ENCODE measurements at places on chromosomes 6 and 20.

DNA sequence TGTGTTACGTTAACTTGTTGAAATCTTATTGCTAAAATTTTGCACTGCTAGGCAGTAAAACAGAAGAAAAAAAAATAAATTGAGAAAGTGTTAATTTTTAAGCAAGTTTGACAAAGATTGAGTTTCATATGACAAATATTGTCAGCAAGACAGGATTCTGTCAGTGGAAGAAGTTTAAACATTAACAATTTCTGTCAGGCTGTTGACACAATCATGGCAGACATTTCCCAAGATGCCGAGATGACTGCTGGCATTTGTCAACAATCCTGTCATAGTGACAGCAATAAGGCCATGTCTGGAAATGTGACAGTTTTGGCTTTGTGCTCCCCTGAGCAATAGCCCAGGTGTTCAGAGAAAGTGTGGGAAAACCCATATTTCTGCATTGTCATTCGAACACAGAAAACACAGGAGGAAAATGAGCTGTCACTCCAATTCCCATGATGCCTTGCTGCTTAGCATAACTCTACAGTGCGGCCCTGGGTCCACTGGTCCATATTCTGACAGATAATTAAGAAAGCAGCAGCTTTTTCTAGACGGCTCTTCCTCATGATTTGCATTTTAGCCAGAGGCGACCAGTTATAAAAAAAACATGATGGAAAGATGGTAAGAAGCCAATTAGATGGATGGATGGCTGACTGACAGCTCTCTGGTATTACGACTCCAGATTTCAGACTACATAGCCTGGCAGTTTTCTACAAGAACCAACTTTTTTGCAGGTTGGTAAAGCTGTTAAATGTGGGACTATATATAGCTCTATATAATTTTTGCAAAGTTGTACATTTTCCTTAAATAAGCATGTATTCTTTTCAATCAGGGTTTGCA is 43.6 kb upstream of the DEFB112 start:
- DNase-seq, result no peak

DNA sequence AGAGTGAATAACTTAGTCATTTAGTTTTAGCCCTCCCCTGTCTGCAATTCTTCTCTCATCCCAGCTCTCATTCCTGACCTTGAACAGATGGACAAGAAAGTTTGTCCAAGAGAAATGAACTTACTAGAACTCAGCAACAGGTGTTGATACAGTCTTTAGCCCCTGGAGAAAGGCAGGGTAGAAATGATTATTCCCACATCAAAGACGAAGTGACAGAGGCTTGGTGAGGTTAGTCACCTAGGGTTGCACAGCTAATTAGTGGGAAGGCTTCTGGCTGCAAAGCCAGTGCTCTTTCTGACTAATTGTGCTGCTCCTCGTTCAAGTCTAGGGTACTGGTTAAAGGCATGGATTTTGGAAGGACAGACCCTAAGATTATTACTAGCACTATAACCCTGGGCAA is 4.5 kb downstream of the ZDHHC14 start:
- no peak for DNase-seq

DNA sequence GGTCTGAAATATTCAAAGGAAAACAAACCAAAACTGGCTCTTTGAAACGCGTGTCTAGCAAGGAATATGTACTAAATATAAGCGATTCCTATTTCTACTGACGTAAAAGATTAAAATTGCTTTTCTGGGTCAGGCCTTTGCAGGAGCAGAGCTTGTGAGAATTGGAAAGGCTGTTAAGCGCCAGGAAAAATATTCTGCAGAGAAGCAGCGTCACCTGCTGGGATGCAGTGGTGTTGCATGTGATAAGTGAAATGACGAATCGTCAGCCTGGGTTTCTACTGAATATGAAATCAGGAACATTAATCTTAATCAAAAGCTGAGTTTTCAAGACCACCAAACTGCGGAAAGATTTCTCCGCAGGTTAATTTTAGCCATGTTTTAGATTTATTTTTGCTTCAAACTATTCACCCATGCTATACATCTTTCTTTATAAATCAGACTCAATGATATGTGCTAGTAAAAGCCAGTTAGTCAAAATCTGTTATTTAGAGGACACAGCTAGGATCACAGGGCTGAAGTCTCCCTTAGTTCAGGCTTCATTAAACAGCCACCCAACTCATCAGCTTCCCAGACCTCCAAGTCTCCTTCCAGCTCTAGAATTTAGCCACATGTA is 67.4 kb downstream of the ALDH8A1 start:
- DNase-seq, result peak; percentile 8

- DNase-seq, result no peak
Measured at GRCh38 chr20:5353624-5354496, 37.1 kb upstream of the PROKR2 start.

GRCh38 chr20:41426086-41426830 is 59.6 kb upstream of the EMILIN3 start:
- DNase-seq, result no peak

GRCh38 chr6:56372406-56372995 is 125.1 kb upstream of the COL21A1 start:
- DNase-seq, result no peak

DNA sequence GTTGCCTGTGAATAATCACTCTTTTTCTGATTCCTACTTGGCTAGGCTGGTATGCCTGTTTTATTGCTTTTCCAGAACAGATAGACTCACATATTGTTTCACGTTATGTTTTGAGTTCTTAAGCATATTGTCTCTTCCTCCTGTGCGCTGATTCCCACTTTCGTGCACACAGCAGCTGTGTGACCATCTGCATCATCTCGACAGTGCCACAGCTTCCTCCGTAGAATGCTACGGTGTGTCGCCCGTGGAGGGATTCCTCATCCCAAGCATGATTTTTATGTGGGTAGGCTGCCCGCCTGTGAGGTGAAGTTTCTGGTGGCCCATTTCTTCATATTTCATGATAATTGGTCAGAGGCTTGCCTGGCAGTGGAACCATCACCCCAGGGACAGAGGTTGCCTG is 31.8 kb downstream of the PLCB4 start:
- no peak for DNase-seq

GRCh38 chr6:117352466-117353081 is 73.2 kb downstream of the ROS1 start:
- DNase-seq, result no peak

DNA sequence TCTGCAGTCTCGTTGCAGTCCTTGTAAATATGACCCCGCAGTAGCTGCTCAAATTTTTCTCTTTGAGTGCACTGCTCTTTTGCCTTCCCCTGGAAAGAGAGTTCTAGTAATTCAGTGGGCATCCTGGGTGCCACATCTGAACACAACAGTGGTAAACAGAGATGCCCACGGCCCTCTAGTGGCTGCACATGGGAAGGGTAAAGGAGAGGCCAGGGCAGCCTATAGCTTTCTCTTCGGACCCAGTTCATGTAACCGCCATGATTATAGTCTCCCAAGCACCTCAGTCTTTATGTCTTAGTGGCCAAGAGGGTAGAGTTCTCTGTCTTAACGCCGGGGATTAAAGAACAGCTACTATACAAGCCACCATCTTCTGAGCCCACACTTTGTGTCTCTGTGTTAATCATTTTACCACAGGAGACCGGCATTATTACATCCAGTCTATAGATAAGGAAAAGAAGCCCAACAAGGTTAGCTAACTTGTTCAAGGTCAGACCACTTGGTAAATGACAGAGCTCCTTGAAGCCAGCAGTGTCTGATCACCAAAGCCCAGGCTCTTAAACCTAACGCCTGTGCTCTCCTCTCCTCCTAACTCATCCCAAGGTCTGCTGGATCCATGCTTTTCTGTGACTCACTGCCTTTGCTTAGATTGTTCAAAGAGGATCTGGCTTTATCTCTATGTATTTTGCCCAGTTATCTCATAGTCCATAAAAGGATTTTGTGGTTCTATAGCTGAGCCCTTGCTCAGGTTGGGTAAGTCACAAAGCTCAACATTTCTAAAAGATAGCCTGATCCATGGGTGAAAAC is 81.8 kb downstream of the ISM1 start:
- DNase-seq, result no peak

- DNase-seq, result no peak
Measured at GRCh38 chr6:29465801-29466200, 8.8 kb downstream of the OR2H1 start.

GRCh38 chr6:45002390-45003105 is 325.6 kb upstream of the RUNX2 start:
- no peak for DNase-seq

DNA sequence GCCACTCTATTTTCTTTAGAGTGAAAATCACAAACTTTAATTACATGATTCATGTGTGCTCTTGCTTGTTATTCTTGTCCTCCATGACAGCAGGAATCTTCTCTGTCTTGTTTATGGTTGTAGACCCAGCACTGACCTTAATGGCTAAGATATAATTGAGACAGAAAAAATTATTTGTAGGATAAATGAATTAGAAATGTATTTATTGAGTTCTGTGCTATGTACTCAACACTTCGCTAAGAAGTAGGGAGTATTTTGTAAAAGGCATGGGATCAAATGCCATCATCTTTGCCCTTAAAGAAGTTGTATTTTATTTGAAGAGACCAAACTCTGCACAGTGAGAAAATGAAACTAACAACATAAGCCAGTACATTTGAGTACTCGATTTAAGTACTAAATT is 71.2 kb downstream of the CBLN4 start:
- DNase-seq, result no peak

GRCh38 chr6:72064399-72064975 is 178.1 kb downstream of the RIMS1 start:
- no peak for DNase-seq

DNA sequence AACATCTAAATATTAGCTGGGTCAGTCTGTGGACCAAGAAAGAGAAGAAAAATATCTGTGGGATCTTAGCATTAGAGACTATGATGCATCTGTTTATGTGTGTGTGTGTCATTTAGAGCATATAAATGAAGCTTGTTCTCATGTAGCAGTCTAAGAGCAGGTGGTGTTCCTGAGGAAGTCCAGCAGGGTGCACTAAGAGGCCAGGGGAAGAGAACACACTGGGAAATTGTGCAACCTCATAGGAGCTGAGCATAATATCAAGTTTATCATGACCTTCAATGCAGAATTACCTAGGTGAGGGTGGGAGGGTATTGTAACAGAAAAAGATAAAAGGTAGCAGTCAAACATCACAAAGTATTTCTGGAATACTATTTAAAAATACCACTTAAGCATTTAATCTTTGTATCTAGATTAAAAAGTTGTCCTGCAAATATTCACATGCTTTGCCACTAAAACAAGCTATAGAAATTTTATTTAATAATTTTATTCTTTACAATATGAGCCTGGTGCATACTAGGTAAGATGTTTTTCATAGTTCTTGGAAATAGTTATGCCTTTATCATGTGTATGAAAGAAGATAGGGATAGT is 80.5 kb downstream of the SMPDL3A start:
- no peak for DNase-seq

GRCh38 chr6:33093855-33094254 is 18.1 kb downstream of the HLA-DPB1 start:
- no peak for DNase-seq

- DNase-seq, result no peak
Measured at GRCh38 chr20:62067547-62068260, 2.0 kb upstream of the TAF4 start.

DNA sequence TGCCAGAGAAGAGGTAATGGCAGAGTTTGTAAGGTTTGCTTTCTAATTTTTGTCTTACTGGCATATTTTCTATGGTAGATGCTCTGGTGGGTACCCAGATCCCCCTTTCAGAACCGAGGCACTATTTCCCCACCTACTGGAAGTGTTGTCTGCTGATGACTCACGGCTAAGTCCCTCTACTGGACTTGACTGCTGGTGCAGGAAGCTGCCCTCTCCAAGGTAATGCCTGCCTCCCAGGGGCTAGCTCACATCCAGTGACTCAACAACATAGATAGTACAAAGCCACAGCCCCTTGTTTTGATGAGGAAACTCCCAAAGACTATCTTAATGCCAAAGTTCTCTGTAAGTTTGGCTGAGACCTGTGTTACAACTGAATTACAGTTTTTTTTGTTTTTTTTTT is 285.4 kb upstream of the FLRT3 start:
- DNase-seq, result no peak

- no peak for DNase-seq
Measured at GRCh38 chr20:11205769-11206362, 532.1 kb upstream of the JAG1 start.

GRCh38 chr6:106090001-106090400 is 3.9 kb downstream of the PRDM1 start:
- DNase-seq, result no peak

GRCh38 chr20:63191400-63191799 is 24.5 kb downstream of the YTHDF1 start:
- no peak for DNase-seq
